ENCODE measurements at places on chromosomes 16 and 17.

- DNase-seq: no peak
Measured at GRCh38 chr17:83002118-83002805, 77.1 kb upstream of the METRNL start.

DNA sequence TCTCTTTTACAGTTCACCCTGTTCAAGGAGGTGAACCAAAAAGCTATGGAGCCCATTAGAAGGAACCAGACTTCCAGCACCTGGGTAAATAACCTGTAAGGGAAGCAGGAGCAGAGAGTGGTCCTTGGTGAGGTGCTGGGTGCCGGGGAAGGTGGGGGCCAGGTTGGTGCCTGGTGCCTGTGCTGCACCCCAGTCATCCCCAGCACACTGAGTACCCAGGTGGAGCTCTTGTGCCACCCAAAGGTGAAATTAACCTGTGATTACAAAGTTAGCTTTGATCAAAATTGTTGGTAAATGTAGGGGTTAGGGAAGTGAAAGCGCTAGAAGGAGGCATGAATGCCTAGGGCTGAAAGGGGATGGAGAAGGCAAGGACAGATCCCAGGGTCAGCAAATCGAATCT, 58.6 kb downstream of the CDRT4 start:
- no peak for DNase-seq

- DNase-seq: no peak
Measured at GRCh38 chr16:85929259-85929721, 30.3 kb downstream of the IRF8 start.

DNA sequence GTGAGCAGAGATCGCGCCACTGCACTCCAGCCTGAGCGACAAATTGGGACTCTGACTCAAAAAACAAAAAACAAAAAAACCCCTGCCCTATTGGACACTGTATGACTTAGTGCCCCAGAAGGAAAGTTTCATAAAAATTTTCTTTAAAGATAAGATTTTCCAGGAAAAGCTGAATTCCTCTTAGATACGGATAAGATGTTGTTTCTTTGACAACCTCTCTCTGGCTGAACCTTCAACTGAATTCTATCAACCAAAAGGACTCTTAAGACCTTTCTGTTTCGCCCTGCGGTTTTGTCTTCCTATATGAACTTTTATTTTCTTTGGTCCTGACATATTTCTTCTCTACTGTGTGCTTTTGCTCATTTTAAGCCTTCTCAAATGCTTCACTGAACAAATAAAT, 35.8 kb downstream of the CPPED1 start:
- DNase-seq: no peak

DNA sequence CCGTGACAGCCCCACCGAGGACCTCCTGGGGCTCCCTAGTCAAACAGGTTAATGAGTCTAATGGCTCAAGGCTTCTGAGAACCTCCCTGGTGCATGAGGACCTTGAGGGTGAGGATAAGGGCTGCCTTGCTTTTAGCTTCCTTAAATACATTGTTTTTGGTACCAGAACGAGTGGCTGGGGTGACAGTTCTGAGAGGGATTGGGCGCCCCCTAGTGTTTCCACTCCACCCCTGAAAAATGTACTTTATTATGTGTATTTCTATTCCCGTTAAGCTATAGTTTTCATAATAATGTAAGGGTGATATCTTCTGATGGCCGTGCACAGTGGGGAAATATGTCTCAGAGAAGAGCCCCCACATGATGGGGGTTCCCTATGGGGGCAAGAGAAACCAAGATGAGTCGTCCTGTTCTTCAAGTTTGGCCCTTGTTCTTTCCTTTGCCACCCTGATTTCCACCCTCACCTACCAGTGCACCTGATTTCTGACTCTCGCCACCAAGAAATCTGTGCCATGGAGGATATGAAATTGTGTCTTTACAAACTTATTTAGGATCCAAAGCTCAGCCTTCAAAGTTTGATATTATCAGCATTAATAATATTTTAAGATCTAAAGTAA, 14.5 kb upstream of the VWA3A start:
- peak; percentile 88 for DNase-seq

GRCh38 chr16:78890373-78890895, 710.1 kb downstream of the MAF start:
- no peak for DNase-seq

DNA sequence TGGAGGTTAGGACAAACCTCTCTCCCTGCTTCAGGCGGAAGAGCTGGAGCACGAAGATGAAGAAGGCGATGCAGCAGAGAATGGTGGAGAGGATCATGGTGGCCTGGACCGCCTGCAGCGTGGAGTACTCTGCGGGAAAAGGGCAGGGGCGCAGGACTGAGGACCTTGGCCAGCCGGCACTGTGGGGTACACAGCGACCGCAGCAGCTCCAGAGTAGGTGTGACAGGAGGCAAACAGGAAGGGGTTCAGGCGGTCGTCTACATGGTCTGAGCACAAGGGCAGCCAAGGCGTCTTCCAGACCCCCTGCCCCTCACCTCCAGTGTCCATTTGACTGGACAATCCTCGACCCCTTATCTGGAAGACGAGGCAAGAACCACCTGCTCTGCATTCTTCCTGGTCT, 42.5 kb downstream of the EMP2 start:
- no peak for DNase-seq

DNA sequence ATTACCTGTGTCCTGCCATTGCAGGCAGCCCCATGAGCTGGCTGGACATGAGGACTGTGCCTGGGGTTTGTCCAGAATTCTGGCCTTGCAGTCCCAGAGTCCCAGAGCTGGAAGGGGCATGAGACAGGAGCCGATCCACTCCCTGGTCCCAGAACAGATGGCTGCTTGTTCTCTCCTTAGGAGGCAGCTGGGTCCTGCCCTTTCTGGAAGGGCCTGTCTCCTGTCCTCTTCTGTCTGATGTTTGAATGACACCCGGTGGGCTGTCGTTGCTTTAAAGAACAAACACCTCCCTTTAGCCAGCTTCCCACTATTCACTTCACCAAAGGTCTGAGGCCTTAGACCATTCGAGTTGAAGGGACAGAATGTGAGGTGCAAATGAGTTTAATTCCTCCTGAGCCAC, 63.8 kb downstream of the RAP1GAP2 start:
- no peak for DNase-seq

- DNase-seq: no peak
Measured at GRCh38 chr17:17228521-17229279, 8.3 kb downstream of the FLCN start.
